ENCODE measurements at places on chromosomes 5 and 9.
A peak's percentile ranks its signal among the peaks of the same experiment; 100 is the strongest.

- no peak for DNase-seq
These were observed 34.0 kb downstream of the NDUFS4 start for GRCh38 chr5:53594419-53594818.

- peak; percentile 30 for DNase-seq
These were observed 110.4 kb downstream of the TRPM6 start for GRCh38 chr9:74777136-74777879.

DNA sequence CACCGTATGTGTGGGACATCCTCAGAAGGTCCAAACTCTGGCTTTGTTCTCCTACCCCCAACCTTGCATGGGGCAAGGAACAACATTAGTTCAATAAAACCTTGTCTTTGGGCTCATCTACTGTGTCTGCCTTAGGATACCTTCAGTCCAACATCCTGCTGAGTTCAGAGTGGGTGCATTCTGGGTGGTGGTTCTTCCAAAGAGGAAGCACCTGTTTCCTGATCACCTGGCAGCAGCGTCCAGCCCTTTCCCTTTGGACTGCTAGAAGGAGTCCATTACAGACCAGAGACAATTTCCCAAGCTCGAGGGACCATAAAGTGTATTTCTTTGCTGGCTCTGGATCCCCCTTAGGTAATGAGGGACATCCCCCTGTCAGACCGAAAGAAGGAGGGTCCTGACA is 154.1 kb downstream of the SEMA6A start:
- DNase-seq, result no peak

DNA sequence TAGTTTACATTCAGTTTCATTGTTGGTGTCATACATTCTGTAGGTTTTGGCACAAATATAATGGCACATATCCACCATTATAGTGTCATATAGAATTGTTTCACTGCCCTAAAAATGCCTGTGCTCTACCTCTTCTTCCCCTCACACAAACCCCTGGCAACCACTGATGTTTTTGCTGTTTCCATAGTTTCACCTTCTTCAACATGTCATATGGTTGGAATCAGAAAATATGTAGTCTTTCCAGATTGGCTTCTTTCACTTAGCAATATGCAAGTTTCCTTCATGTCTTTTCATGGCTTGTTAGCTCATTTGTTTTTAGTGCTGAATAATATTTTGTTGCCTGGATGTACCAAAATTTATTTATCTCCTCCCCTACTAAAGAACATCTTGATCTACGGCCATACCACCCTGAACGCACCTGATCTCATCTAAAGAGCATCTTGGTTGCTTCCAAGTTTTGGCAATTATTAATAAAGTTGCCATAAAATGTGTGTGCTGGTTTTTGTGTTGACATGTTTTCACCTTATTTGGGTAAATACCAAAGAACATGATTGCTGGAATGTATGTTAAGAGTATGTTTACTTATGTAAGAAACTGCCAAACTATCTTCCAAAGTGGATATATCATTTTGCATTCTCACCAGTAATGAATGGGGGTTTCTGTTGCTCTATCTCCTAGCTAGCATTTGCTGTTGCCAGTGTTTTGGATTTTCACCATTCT is 17.0 kb upstream of the CDK20 start:
- DNase-seq, result no peak
